Fibroblast of skin of scalp (primary cell): ENCODE measurements at places on chromosomes 13 and 19.

GRCh38 chr19:43380008-43380407 lies 26.5 kb downstream of the CD177 start:
- DNase-seq = no peak

- DNase-seq = no peak
Observed at GRCh38 chr19:11401808-11402543, 17.1 kb downstream of the RGL3 start.

DNA sequence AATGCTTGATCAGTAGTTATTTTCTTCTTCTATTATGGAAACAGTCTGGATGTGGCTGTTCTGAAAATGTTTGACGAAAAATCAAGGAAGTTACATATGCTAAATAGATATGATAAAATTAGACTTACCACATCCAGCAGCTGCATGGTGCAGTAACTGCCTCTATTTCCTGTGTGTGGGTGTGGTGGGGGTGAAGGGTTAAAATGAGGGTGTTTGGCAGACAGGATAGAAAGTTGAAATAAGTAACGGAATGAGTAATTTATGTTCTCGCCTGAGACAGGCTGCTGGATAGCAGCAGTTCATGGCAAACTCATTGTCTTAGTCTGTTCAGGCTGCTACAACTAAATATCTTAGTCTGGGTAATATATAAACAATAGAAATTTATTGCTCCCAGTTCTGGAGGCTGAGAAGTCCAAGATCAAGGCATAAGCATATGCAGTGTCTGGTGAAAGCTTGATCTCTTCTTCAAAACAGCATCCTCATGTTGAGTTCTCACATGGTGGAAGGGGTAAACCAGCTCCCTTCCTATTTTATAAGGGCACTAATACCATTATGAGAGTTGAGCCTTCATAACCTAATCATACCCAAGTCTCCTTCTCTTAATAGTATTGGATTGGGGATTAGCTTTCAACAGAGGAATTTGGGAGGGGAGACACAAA lies 1248.9 kb downstream of the SLITRK5 start:
- DNase-seq = no peak

- DNase-seq = no peak
Observed at GRCh38 chr19:48258350-48258749, 2.6 kb upstream of the CARD8 start.

GRCh38 chr19:4653793-4654436 lies 14.6 kb downstream of the TNFAIP8L1 start:
- DNase-seq = no peak

DNA sequence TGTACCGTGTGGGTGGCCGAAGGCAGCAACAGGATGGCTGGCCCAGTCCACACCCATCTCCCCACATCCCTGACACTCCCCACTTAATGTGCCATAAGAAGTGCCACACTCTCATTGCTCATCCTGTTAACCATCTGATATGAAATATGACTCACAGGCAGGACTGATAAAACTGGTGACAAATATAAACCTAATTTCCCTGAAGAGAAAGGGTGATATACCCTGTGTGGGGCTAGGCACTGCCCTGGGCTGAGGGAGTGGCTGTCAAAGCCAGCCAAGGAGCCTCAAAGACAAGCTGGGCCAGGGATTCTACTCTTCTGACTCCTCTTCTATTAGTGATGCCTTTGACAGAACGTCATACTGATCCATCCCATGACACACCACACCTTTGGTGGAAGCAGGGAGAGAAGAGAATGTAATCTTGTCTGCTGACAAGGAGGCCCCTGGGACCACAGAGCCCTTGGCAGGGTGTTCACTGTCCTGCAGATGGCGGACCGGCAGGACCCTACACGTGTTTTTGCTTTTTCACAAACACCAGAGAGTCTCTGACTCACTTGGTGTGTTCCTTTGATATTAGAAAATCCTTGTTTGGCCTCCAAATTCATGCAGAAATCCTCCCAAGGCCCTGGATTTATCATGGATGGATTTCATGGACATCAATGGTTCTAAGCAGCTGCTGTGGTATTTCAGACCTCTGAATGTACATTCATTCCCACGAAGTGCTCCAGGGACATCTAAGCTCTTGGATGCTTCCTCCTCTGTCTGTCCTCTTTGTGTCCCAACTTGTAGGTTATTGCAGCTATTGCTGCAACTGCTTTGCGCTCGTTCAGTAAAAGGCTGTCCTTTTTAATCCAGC lies 98.0 kb upstream of the WASF3 start:
- no peak for DNase-seq

- DNase-seq = no peak
Observed at GRCh38 chr13:72221276-72221962, 354.4 kb upstream of the DACH1 start.

DNA sequence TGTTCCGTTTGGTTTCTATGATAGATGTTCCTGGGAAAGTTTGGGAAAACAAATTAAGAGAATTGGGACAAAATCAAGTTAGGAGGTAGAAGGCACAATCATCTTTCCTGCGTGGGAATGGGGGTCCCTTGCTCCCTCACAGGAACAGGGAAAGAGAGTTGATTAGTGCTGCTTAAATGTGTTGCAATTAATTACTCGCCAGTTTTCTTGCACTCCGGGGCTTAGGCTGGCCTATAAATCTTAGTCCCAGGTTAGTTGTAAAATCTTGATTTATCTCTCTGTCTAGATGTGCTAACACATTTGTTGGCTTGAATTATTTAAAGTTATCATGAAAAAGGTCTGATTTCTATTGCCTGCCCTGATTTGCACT lies 10.1 kb downstream of the B3GLCT start:
- no peak for DNase-seq

- DNase-seq = peak; percentile 92
Observed at GRCh38 chr19:11814029-11814699, at the start of gene ZNF440. Gene ZNF440, plus strand, starts transcription at chr19:11814273. Its CDS starts 175 bp downstream, at chr19:11814448.

- DNase-seq = peak; percentile 91
Observed at GRCh38 chr13:40503966-40504591, 162.4 kb downstream of the FOXO1 start.

GRCh38 chr19:10339380-10339960 lies at the start of gene ICAM3:
Gene ICAM3, minus strand, starts transcription at chr19:10339624. Its CDS starts 10 bp downstream, at chr19:10339614.
- no peak for DNase-seq

DNA sequence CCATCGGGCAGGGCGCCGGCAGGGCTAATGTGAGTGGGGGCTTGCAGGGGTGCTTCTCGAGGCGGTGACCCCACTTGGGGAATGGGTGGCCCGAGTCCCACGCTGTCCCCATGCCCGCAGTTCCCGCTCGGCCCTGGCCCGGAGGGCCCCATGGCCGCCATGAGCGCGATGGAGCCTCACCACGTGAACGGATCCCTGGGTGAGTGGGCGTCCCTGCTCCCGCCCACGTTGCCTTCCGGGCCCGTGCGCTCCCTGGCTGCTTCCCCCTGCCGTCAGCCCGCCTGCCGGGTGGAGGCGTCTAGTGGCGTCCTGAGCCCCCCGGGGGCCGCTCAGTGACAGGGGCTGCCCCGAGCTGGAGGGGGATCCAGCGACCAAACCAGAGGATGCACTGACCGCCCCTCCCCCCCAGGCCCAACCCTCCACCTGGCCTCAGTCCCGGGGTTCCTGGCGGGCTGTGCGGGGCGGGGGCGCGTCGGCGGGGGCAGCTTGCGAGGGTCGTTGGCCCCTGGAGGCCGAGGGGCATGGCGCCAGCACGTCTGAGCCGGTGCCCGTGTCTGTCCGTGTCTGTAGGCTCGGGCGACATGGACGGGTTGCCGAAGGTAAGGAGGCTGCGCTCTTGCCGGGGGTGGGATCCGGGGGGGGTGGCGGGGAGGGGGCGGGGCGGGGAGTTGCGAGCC lies 4.8 kb downstream of the ISYNA1 start:
- no peak for DNase-seq

DNA sequence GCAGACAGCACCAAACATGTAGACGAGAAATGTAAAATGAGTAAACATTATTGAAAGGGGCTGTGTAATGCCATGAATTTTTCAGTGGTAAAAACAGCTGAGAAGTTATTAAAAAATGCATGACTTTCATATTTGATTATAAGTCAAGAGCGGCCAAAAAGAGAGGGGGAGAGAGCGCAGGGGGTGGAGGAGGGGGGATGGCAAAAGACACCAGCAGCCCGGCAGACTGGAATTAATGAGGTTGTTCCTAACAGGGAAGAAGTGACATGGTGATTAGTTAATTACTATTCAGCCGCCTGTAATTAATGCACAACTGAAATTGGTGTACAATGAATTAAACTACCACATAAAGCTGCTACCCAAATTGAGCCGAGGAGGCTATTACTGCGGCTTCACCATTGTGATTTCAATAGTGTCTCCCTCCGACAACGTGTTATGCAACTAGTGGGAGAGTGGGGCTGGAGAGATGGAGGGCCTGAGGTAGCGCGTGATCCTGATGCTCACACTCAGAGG lies 89.1 kb upstream of the VSTM2B start:
- no peak for DNase-seq
